HCT116 (cell line): ENCODE measurements at places on chromosomes 16 and 17. TPM values are rescaled to one million over a fixed set of nuclear protein-coding genes. Genes with fewer than 3 reads are reported as not detected.
A peak's percentile ranks its signal among the peaks of the same experiment; 100 is the strongest.

- DNase-seq = no peak
- H3K4me1 ChIP-seq = no peaks in the 10 kb centered on the region
- H3K4me3 ChIP-seq = no peak overlapping the region
- no peaks in the 10 kb centered on the region for H3K27me3 ChIP-seq
These were observed 11.7 kb upstream of the CPPED1 start for GRCh38 chr16:12815361-12815760.

Gene DOC2A
- total RNA-seq = 17.3 TPM

DNA sequence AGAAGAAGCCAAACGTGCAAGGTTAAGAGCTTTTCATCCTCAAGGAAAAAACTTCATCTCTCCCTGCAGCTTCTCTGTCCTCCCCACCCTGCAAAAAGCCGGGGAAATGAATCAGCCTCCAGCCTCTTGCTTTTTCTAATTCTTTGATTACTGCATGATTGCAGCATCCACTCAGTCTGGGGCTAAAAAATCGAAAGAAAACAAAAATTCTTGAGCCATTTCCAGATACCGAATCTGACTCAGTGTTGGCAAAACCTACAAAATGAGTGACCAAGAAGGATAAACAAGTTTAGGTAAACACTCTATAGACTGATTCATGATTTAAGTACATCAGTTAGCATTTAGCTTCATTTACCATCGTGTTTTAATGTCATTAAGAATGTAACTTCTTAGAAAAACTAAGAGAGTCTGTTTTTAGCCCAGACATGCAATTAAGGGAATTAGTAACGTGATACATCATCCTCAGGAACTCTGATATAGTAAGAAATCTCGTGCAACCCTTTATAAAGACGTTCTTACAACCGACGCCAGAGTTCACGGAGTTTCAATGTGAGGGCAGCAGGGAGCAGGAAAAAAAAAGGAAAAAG lies 287.3 kb upstream of the FOXF1 start:
- no peaks in the 10 kb centered on the region for H3K4me1 ChIP-seq
- peaks cover 67% of the 10 kb centered on the region for H3K27me3 ChIP-seq
- H3K36me3 ChIP-seq = no peaks in the 10 kb centered on the region
- DNase-seq = no peak
- H3K27ac ChIP-seq = no peak overlapping the region
- no peak overlapping the region for H3K4me3 ChIP-seq

DNA sequence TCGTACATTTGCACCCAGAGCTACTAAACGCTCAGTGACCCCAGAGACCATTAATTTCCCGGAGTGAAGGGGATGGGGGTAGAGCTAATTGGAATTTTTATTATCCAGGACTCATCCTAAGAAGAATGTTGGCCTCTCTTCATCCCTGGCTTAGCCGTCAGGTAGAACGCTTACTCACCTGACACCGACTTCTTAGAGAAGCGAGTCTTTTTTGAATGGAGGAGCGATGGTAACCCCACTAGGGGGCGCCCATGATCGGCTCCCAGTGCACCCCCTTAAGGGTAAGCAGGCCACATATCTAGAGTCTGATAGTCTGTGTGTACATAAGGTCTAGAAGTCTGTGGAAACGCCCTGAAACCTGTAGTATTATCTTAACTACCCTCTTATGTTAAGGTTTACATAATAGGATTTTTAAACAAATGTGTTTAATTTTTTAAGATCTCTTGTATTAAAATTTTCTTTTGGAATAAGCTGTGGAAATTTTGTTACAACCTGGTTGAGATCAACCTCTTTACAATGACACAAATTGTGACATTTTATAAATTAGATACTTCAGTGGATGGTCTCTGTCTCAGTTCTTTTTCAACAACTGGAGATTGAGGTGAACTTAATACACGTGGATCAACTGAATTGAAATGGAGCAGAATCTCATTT lies 229.8 kb downstream of the CPPED1 start:
- H3K27ac ChIP-seq = no peak overlapping the region
- no peaks in the 10 kb centered on the region for H3K36me3 ChIP-seq
- DNase-seq = peak; percentile 52
- 0 out of 2 replicates have a peak, but pooled peaks cover 3% of the 10 kb centered on the region for H3K4me1 ChIP-seq
